Sigmoid colon (tissue), 7 donors: ENCODE measurements at places on chromosomes 2 and 18. TPM values are rescaled to one million over a fixed set of nuclear protein-coding genes. Genes with fewer than 3 reads are reported as not detected.

- DNase-seq = no peak
These were observed 405.9 kb downstream of the XIRP2 start for GRCh38 chr2:167293943-167294775.

GRCh38 chr18:79680100-79680879 is 687 bp downstream of the CTDP1 start:
- no peak for DNase-seq

GRCh38 chr2:132780651-132781050 is 110.6 kb upstream of the LYPD1 start:
- DNase-seq = no peak

- no peak for DNase-seq
These were observed 177.7 kb downstream of the MREG start for GRCh38 chr2:215835657-215836056.

DNA sequence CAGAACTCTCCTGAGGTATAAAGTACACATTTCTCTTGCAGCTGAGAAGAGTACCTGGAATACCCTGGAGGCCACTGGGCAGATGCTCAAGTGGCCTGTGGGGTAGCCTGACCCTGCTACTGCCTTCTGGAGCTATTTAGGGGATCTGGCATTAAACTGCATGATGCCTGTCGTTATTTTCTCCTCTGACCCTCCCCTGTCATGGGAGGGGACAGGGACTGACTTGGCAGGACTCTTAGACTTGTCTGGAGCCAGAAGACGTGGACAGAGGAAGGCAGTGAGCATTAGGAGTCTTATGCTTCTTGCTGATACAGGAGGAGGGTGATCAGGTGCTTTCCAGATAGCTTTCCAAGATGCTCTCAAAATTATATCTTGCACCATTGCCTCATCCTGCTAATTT is 24.8 kb downstream of the CNRIP1 start:
- no peak for DNase-seq

- no peak for DNase-seq
These were observed 39.7 kb downstream of the MDH1 start for GRCh38 chr2:63628403-63628942.

DNA sequence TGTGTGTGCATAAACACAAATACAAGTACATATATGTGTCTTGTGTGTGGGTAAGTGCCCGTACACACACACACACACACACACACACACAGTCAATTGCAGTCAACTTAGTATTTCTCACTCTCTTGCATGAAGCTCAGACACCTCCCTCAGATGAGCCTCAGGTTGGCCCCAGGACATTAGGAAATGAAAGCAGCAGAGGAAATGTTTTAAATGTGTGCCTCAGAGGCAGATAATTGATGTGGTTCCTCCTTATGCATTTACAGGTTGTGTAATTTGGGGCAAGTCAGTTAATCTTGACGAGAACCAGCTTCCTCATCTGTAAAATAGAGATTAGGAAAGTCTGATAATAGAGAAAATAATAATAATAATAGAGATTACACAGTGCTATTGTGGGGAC is 814.0 kb upstream of the ID2 start:
- DNase-seq = no peak

DNA sequence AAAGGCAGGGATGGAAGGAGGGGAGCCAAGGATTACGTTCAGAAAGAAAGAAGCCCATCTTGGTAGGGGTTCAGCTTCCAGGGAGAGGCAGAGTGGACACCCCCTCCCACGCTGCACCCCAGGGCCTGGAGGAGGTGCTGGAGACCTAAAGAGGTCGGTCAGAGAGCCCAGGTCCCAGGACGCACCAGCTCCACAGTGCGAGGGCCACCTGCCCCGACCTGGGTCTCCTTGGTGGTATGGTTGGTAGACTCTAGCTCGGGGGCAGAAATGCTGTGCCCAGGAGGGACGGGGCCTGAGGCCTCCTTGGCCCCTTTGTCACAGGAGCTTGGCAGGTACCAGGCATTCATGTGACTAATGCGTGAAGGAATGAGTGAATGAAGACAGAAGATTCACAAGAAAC is 87.1 kb upstream of the RAB6C start:
- DNase-seq = no peak

DNA sequence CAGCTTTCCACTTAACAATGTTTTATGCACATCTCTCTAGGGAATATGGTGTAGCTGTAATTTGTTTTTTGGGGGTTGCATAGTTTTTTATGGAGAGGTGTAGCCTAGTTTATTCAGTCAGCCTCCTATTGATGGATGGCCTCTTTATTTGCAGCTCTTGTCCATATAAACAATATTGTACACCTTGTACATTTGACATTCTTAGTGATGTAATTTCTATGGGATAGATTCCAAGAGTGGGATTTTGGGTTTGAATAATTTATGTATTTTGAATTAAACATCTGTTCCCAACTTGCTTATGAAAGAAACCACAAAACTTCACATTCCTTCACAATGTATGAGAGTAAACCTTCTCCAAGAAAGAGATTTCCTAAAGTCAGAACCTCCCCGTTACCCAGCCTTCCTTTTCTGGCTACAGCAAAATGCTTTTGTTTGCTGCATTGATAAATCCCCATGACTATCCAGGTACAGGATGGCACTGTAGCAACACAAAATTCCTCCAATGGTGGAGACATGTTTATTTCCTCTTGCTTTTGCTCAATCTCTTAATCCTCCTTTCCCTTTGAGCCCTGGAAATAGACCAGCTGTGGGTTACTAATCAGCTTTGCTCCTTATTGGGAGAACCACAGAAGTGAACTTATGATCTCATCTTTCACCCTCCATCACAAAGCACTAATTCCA is 58.4 kb upstream of the GALR1 start:
- no peak for DNase-seq

DNPEP gene
- 56.9 TPM for total RNA-seq

KCNS3 gene
- 30.2 TPM for total RNA-seq

SSB gene
- 84.9 TPM for total RNA-seq

SUCLG1 gene
- total RNA-seq = 96.1 TPM

LYPD1 gene
- total RNA-seq = 0.82 TPM
